ENCODE measurements at places on chromosomes 1 and 21.

- no peak for ATAC-seq
Observed at GRCh38 chr1:60510162-60510561, 436.6 kb upstream of the C1orf87 start.

DNA sequence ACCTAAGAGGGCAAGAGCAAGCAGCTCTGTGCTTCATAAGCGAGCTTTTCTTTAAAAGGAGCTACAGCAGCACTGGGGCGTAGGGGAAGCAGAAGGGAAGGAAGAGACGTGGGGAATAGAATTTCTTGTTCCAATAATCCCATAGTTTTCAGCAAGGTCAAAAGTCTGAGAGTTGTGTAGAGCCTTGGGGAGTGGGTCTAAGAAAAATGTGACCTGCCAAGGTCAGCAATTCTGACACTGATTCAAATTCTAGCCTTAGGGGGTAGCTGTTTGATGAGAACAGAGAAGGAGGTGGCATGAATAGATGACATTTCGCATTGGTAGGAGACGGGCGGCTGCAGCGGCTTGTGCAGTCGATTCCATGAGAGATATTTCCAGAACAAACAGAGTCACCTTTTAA lies 22.4 kb downstream of the PRRX1 start:
- ATAC-seq: no peak

DNA sequence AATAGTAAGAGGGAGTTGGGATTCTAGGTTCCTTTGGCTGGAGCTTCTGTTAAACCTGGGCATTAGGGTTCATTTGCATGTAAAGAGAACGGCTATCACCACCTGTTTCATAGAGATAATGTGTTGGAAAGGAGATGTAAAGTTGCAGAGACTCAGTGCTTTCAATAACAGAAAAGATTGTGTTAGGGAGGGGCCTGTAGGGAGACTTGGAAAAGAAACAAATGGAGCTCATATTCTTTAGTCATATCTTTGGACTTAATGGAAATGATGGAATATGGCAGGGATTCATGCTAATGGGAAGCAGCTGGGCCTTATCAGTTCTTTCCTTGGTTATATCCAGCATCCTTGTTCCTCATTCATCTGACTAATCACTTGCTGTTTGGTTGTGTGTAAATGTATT lies 144.9 kb downstream of the CD247 start:
- no peak for ATAC-seq

- peak; percentile 1 for ATAC-seq
Observed at GRCh38 chr1:10399444-10399941, 629 bp downstream of the PGD start.

DNA sequence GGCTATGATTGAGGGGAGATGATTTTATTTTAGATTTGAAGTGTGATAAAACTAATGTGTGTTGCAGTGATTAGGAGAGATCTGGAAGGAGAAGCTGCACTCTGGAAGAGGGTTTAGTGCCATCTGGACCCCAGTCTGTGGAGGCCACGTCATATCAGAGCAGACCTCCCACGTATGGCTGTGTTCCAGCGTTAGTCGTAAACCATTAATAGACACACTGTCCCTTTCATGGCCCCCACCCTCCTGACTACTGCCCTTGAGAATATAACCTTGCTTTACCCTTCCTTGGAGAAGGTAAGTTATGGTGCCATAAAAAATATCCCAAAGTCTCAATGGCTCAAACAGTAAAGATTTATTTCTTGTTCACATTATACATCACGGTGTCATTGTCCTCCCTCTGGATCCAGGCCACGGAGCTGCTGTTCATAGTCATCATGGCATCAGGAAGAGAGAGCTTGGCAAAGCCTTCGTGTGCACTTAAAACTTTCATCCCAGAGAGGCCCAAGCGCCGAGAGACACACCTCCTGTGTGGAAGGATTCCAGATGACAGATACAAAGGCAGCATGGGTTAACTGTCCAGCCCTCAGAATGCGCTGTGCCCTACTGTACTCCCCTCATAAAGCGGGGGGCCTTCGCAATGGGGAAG lies 33.2 kb downstream of the RHOU start:
- ATAC-seq: no peak

DNA sequence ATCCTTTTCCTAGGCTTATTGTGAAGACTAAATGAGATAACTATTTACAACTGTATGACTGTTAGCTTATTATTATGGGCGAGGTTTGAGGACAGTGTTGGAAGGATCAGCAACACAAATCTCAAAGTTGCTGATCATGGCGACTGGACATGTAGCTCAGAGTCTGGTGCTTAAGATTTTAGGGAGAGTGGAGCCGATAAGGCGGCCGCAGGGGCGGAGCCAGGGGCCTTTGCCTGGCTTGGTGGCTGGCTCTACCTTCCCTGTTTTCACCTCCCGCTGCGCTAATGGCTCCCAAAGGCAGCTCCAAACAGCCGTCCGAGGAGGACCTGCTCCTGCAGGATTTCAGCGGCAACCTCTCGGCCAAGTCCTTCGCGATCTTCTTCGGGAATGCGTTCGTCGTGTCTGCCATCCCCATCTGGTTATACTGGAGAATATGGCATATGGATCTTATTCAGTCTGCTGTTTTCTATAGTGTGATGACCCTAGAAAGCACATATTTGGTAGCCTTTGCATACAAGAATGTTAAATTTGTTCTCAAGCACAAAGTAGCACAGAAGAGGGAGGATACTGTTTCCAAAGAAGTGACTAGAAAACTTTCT lies 45.5 kb downstream of the GIPC2 start:
- no peak for ATAC-seq

- no peak for ATAC-seq
Observed at GRCh38 chr1:6794164-6794563, 8.9 kb downstream of the CAMTA1 start.

GRCh38 chr1:86997538-86997937 lies 83.1 kb downstream of the HS2ST1 start:
- no peak for ATAC-seq

DNA sequence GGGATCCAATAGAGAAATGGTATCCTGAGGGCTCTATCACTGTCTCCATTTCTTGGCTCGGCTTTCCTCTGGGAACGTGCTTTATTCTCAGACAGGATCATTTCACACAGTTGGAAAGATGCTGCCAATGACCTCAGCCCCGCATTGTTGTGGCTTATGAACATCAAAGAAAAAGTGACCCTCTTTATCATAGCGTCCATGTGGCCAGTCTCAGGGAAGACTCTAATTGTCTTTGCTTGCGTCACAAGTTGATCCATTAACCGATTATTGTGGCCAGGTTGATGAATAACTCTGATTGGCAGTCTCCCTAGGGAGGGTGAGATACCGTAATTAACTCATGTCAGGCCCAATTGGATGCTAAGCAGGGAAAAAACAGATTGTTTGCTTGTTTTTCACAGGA lies 10.4 kb upstream of the TMEM9 start:
- no peak for ATAC-seq

Measured in motor neuron (in vitro differentiated cells).